ENCODE measurements at places on chromosomes 12 and 14. TPM values are rescaled to one million over a fixed set of nuclear protein-coding genes. Genes with fewer than 3 reads are reported as not detected.

DNA sequence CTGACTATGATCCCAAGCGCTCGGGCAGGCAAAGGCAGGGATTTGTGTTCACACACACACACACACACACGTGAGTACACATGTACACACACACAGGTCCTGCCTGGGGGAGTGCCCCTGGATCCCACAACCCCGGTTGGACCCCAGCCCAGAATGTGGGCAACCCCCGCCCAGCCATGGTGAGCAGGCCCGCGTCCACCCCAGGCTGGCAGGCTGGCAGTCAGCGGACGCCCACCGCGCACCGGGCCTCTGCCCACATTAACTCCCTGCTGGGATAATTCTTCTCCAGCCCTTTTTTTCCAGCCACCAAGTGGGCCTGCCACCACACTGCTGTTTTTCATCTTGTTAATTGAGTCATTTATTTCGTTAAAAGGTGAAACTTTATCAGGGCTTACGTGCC is 256.2 kb downstream of the BCL11B start:
- DNase-seq = no peak

DNA sequence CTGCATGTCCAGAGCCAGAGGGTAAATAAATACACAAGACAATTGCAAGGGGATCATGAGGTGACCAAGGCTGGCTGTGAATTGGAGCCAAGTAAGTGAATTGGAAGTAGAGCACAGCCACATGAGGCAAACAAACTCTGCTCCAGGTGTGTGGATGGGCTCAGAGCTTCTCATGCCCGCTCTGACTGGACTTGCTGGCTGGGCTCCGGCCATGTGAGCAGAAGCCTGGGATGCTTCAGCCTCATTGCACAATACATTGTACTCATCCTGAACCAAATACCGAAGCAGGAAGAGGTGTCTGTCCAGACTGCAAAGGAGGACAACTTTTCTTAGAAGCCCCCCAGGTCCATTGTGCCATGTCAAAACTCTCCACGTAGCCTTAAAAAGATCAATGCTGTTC is 193.0 kb downstream of the TTC8 start:
- no peak for DNase-seq

GRCh38 chr12:97299847-97300246 is 162.8 kb upstream of the RMST start:
- DNase-seq = no peak

ESR2 gene
- 0.93 TPM for total RNA-seq

- DNase-seq = no peak
Observed at GRCh38 chr14:52873694-52874093, 77.2 kb downstream of the FERMT2 start.

- no peak for DNase-seq
Observed at GRCh38 chr12:14994610-14995009, 21.8 kb downstream of the PDE6H start.

DEPDC4 gene
- total RNA-seq = 1.4 TPM

DNA sequence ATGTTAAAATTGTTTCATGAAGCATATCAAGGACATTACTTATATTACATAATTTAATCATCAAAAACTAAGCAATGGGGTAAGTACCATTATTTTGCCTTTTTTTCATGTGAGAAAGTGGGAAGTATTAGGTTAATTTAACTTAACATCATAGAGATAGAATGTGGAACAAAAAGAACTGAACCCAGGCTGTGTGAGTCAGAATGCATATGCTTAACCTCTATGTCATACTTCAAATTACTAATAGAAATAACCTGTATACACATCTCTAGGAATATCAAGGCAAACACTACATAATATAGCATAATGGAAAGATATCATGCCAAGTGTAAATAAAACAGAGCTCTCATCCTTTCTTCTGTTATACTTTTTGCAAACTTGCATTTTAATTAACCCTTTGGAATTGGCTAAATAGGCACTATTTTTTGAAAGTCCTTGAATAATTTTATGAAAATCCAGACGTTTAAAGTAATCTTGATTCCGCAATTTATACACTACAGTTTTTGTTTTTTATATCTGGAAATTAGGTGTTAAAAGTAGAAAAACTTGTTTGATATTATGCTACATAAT is 777.7 kb downstream of the SLC6A15 start:
- DNase-seq = no peak
